ENCODE measurements at places on chromosomes 6 and 20. TPM values are rescaled to one million over a fixed set of nuclear protein-coding genes. Genes with fewer than 3 reads are reported as not detected.

The ATP6V1G2 gene
- 4.1 TPM for total RNA-seq

The PCK1 gene
- total RNA-seq = not detected

The CFAP61 gene
- not detected for total RNA-seq

The PKIG gene
- total RNA-seq = 26.1 TPM

The AFG1L gene
- total RNA-seq = 9.0 TPM

The FLOT1 gene
- total RNA-seq = 69.1 TPM

The TCF19 gene
- 7.9 TPM for total RNA-seq

The ABCC10 gene
- 43.1 TPM for total RNA-seq

The FAM229B gene
- total RNA-seq = 27.9 TPM

The MMP24OS gene
- 94.6 TPM for total RNA-seq

The FRK gene
- total RNA-seq = 1.1 TPM

The ADAT2 gene
- 5.4 TPM for total RNA-seq

The SEL1L2 gene
- not detected for total RNA-seq

The GNAS-AS1 gene
- total RNA-seq = 1.1 TPM

The MUC22 gene
- total RNA-seq = not detected

The MKKS gene
- 12.6 TPM for total RNA-seq

The BTN1A1 gene
- not detected for total RNA-seq

The CNBD2 gene
- 1.6 TPM for total RNA-seq

The STX11 gene
- total RNA-seq = 1.6 TPM

The PRICKLE4 gene
- 3.6 TPM for total RNA-seq

The TRIM10 gene
- not detected for total RNA-seq

The TSPO2 gene
- not detected for total RNA-seq

The MAP1LC3A gene
- 49.4 TPM for total RNA-seq

The FAM83C gene
- total RNA-seq = not detected

The RAB5IF gene
- 74.0 TPM for total RNA-seq

The KLC4 gene
- 37.0 TPM for total RNA-seq

Measured in chondrocyte (in vitro differentiated cells).